NCI-H1105 treated with DMSO at 0.1 percent for 48 hours (cell line): ENCODE measurements at places on chromosomes 1 and 21.
A peak's percentile ranks its signal among the peaks of the same experiment; 100 is the strongest.

DNA sequence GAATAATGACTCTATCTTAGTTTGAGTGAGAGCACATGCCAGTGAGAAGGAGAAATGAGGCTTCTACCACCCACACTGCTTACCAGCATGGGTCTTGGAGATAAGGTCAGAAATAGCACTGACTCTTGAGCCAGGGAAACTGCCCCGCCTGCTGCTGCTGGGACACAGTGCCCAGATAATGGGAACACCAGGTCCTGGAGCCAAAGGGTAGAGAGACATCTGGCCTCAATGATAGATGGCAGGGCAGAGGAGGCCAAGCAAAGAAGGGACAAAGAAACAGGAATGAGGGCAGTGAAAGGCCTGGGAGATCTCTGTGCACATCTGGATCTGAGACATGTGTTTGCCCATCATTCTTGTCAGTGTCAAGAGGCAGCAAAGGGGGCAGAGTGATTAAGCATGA is 97.4 kb downstream of the MIS18A start:
- no peak for DNase-seq

GRCh38 chr21:28590676-28591075 is 402.0 kb downstream of the LTN1 start:
- DNase-seq = no peak

- DNase-seq = no peak
These were observed 340.3 kb downstream of the SEC16B start for GRCh38 chr1:177629526-177629925.

DNA sequence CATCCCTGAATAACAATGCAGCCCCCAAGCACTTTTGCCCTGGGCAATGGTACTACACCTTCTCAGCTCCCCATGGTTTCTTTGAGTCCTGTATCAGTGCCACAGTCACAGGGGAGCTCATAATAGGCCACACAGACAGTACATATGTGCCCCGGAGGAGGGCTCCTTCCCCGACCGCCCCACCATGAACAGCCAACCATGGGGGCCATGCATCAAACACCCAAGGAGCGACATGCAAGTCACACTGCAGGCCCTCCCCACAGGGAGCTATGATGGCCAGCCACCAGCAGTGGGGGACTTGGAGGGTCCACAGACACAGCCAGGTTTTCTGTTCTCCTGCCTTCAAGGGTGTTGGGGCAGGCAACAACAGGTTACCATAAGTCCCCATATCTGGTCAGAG is 13.1 kb upstream of the CLCA2 start:
- DNase-seq = no peak

DNA sequence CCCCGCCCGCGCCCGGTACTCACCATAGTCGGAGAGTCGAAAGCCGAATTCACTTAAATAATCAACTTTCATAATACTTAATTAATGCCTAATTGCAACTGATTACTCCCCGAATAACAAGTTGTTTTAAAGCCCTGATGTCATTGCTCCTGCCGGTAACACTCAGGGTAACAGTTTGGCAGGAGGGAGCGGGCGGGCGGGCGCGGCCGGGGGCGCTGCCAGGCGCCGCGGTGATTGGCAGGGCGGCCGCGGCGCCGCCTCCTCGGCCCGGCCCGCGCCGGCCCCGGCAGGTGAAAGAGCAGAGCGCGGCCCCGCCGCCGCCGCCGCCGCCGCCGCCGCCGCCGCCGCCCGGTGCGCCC is 102.2 kb downstream of the CASZ1 start:
- peak; percentile 82 for DNase-seq

GRCh38 chr21:34885626-34886239 is 163.4 kb downstream of the RUNX1 start:
- DNase-seq = no peak

DNA sequence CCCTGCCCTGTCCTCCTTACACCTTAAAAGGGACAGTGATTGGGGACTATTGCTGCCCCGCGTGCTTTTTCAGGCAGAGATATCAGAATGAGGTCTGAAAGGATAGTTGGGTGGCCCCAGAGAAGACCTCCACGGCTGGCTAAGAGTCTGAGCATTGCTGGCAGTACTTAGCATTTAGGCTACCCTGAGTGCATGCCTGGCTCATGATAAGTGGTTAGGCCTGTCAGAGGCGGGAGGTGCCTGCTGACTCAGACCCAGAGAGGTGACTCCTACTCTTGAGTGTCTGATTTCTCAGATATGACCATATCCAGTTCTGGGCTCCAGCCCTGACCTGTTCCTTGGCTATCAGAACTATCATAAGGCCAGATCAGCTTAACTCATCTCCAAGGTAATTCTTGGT is 213.7 kb downstream of the PBX1 start:
- no peak for DNase-seq
